Activated CD4-positive, alpha-beta memory T cell treated with anti-CD3 and anti-CD28 coated beads, Interleukin-2, amount 10 ng/mL, durations not matched to agents 7 days and 5 days (primary cell): ENCODE measurements at places on chromosomes 2 and 18. TPM values are rescaled to one million over a fixed set of nuclear protein-coding genes. Genes with fewer than 3 reads are reported as not detected.
A peak's percentile ranks its signal among the peaks of the same experiment; 100 is the strongest.

- no peak overlapping the region for H3K4me3 ChIP-seq
- no peak for DNase-seq
- peaks cover 41% of the 10 kb centered on the region for H3K27me3 ChIP-seq
- no peak overlapping the region for H3K27ac ChIP-seq
- peaks cover 7% of the 10 kb centered on the region for H3K4me1 ChIP-seq
These were observed 1.4 kb upstream of the CCDC85A start for GRCh38 chr2:56182420-56182819.

DNA sequence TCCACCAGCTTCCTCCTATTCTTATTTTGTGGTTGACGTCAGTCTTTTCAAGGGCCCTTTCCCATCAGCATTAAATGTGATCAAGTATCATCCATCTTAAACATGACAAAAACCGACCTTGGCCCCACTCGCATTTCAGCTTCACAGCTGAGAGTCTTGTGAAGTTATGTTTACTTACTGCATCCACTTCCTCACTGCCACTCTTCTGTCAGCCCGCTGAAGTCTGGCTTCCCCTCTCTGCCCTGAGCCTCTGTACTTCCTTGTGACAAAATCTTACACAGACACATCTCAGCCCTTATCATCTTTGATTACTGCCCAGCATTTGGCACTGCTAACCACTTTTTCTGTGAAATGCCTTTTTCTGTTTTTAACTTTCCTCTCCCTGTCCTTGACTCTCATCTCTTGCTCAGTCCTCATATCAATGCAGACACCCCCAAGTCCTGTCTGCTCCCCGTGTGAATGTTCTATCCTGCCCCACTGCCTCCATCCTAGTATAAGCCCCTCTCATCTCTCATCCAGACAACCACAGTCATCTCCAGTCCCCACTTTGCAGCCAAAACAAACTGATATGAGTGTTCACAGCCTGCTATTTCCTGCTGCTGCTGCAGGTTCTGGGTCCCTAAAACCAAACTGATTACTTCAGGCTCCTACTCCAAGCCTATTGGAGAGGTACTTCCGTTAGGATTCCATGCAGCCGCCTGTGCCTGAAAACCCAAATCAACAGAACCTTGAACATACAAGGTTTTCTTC, 31.4 kb downstream of the FOSL2 start:
- H3K27ac ChIP-seq = peak overlapping the region; percentile 93
- no peaks in the 10 kb centered on the region for H3K27me3 ChIP-seq
- peak; percentile 57 for DNase-seq
- H3K4me1 ChIP-seq = peaks cover 69% of the 10 kb centered on the region
- peak overlapping the region; percentile 43 for H3K4me3 ChIP-seq

- H3K4me1 ChIP-seq = no peaks in the 10 kb centered on the region
- peaks cover 40% of the 10 kb centered on the region for H3K27me3 ChIP-seq
- no peaks in the 10 kb centered on the region for H3K36me3 ChIP-seq
- no peak overlapping the region for H3K27ac ChIP-seq
- no peak for DNase-seq
- no peak overlapping the region for H3K4me3 ChIP-seq
These were observed 27.4 kb downstream of the EVX2 start for GRCh38 chr2:176056406-176056805.

ZEB2 gene
- total RNA-seq = 19.4 TPM

DNA sequence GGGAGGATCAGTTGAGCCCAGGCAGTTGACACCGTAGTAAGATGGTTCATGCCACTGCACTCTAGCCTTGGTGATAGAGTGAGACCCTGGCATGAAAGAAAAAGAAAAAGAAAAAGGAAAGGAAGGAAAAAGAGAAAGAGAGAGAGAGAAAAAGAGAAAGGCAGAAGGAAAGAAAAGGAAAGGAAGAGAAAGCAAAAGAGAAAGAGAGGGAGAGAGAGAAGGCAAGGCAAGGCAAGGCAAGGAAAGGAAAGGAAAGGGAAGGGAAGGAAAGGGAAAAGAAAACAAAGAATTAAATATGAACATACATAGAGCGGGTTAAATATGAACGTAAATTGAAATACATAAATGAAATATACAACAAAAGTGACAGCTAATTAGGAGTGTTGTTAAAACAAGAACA, 167.5 kb upstream of the SETBP1 start:
- H3K36me3 ChIP-seq = no peaks in the 10 kb centered on the region
- no peak for DNase-seq

DNA sequence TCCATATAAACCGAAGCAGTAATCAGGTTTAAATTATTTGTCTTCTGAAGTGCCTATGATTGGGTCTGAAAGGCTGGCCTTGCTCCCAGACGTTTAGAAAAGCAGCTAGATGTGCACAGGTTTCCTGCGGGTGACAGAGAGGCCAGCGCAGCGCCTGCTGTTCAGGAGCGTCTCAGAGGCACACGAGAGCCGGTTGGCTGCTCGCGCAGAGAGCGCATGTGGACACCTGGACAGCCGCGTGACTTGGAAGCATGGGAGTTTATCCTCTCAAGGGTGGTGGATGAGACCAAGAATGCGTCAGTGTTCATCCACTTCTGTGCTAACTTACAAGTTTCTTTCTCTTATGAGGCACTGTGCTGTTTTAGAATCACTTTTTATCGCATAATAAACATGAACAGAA, 303.7 kb downstream of the PTGR3 start:
- H3K4me1 ChIP-seq = peaks cover 17% of the 10 kb centered on the region
- no peaks in the 10 kb centered on the region for H3K36me3 ChIP-seq
- DNase-seq = no peak
- H3K4me3 ChIP-seq = no peak overlapping the region

GRCh38 chr2:170063456-170064235, 114.3 kb upstream of the MYO3B start:
- H3K27me3 ChIP-seq = no peaks in the 10 kb centered on the region
- H3K27ac ChIP-seq = no peak overlapping the region
- DNase-seq = no peak
- no peak overlapping the region for H3K4me3 ChIP-seq
- H3K36me3 ChIP-seq = peaks cover 10% of the 10 kb centered on the region

RAB6C gene
- not detected for total RNA-seq

DNA sequence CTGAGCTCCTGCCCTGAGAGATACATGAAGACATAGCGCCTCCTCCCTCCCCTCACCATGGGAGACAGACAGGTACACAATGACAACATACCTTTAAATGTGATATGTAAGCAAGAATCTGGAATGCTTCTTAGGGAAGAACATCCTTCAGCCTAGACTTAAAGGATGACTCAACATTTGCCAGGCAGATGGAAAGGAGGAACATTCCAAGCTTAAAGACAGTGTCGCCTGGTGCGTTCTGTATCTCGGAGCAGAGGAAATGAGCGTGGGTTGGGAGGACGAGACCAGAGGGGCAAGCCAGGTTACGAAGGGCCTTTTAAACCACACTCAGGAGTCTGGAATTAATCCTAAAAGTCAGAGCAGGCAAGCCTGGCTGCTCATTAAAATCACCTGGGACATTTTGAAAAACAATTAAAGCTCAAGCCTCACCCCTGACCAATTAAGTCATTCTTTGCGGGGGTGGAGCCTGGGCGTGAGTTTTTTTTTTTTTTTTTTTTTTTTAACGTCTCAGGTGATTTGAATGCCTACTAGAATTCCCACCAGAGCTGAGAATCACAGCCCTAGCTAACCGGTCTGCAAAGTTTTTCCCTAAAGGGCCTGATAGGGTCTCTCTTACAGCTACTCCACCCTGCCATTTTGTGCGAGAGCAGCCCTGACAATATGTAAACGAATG, 131.2 kb upstream of the SEC11C start:
- no peak overlapping the region for H3K4me3 ChIP-seq
- no peak overlapping the region for H3K27ac ChIP-seq
- H3K4me1 ChIP-seq = no peaks in the 10 kb centered on the region
- peaks cover 2% of the 10 kb centered on the region for H3K27me3 ChIP-seq
- DNase-seq = no peak

DNA sequence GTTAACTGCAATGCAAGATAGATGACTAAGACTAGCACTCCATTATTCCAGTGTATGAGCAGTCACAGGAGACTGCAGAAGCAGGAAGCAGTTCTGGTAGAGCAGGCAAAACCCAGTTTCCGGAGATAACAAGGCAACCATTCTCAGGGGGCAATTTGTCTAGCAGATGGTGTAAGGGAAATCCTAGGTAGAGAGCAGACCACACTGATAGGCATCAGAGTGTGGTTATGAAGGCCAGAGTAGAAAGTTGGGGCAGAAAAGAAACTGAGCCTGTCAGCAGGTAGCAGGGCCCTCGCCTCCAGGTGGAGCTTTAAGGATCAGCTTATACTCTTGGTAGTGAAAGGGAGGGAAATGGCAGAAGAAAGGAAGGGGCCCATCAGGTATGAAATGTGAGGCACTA, 164.4 kb downstream of the PDE11A start:
- H3K4me1 ChIP-seq = peaks cover 8% of the 10 kb centered on the region
- H3K36me3 ChIP-seq = no peaks in the 10 kb centered on the region
- no peak for DNase-seq
- H3K27ac ChIP-seq = no peak overlapping the region
- H3K4me3 ChIP-seq = no peak overlapping the region
- no peaks in the 10 kb centered on the region for H3K27me3 ChIP-seq

DNA sequence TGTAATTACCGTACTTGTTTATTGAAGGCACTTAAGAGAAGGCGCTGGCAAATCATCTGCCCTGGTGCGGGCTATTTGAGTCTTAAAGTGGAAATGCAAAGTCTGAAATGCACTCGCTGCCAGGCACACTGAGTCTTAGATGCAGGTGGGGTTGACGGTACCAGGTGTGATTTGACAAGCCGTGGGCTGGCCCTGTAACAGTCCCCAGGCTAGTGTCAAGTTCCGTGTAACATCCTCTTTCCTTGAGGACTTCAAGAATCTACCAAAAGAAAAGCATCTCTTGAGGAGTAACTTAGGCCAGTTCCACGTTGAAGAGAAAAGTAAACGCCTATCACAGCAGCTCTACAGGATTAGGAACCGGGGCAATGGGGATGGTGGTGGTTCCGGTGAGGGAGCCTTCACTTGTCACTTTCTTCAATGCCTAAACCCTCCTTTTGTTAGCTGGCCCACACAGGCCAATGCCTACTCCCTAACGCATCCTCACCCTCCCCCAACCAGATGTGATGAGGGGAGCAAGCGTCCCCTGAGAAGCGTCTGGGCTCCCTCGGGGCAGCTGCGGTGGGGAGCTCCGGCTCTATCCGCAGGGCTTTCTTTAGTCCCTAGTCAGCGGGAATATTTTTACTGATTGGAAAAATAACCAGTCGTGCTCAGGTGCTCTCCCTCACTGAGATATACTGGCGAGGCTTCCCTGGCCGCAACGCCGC, 1.5 kb upstream of the UGP2 start:
- peaks cover 38% of the 10 kb centered on the region for H3K36me3 ChIP-seq
- H3K27ac ChIP-seq = peak overlapping the region; percentile 95
- peak; percentile 23 for DNase-seq
- peak overlapping the region; percentile 99 for H3K4me3 ChIP-seq

DNA sequence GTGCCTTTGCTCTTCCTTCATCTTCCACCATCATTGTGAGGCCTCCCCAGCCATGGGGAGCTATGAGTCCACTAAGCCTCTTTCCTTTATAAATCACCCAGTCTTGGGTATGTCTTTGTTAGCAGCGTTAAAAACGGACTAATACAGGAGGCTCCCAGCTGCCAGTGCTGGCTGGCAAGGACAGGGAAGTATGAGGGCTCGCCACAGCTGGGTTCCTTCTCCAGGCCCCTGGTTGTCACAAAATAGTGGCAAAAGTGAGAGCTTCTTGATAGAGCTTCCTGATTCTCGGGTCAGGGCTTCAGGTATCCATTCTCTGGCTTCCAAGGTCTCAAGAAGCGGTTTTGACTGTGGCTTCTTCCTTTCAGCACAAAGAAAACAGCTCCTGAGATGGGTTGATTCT, 85.0 kb downstream of the ZNF516 start:
- H3K36me3 ChIP-seq = no peaks in the 10 kb centered on the region
- no peak overlapping the region for H3K4me3 ChIP-seq
- no peak for DNase-seq
- H3K27ac ChIP-seq = no peak overlapping the region
- peaks cover 7% of the 10 kb centered on the region for H3K4me1 ChIP-seq
- H3K27me3 ChIP-seq = peaks cover 4% of the 10 kb centered on the region
